ENCODE measurements at places on chromosomes 12 and 14.
A peak's percentile ranks its signal among the peaks of the same experiment; 100 is the strongest.

DNA sequence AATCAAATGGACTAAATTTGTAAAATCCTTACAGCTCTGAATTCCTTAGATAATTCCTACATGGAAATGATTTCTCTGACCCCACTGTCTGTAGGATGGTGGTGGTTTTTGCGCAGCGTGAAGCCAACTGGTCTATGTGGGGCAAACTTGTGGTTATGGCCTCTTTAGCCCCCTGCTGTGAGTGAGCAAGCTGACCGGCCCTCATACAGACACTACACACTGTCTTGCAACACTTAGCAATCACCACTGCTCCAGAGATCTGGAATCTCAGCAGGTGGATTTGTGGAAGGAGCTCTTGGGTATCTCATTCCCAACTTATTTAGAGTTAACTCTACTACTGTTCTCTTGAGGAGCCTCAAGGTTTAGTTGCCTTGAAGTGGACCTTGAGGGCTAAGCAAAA is 70.2 kb downstream of the SCN8A start:
- no peak for DNase-seq

DNA sequence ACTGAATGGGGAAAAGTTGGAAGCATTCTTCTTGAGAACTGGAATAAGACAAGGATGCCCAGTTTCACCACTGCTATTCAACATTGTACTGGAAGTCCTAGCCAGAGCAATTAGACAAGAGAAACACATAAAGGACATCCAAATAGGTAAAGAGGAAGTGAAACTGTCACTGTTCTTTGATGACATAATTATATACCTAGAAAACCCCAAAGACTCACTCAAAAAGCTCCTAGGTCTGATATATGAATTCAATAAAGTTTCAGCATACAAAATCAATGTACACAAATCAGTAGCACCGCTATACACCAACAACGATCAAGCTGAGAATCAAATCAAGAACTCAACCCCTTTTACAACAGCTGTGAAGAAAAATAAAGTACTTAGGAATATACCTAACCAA is 157.3 kb upstream of the DDHD1 start:
- DNase-seq, result no peak

- DNase-seq, result no peak
These were observed 76.6 kb downstream of the LRP6 start for GRCh38 chr12:12190087-12190809.

GRCh38 chr14:104512061-104512460 is 67.5 kb upstream of the C14orf180 start:
- no peak for DNase-seq

- DNase-seq, result no peak
These were observed 108.4 kb downstream of the ESRRB start for GRCh38 chr14:76484355-76484754.

DNA sequence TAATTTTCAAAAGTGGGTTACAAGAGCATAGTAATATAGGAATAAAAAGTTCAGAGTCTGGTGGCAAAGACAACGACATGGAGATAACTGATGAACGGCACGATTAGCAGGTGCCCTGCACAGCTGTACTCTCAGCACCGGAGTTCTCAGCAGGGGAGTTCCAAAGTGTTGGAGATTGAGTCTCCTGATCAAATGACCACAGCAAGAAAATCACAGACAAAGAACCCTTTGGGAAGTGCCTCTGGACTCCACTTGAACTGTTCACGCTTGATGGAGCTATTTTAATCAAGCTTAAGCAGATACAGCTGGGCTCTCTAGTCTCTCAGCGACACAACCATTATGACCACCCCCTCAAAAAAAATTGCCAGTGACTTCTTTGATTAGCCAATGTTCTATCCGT is 153.1 kb downstream of the ALG10B start:
- no peak for DNase-seq

- DNase-seq, result no peak
These were observed 95.1 kb downstream of the DIO2 start for GRCh38 chr14:80116157-80116556.

DNA sequence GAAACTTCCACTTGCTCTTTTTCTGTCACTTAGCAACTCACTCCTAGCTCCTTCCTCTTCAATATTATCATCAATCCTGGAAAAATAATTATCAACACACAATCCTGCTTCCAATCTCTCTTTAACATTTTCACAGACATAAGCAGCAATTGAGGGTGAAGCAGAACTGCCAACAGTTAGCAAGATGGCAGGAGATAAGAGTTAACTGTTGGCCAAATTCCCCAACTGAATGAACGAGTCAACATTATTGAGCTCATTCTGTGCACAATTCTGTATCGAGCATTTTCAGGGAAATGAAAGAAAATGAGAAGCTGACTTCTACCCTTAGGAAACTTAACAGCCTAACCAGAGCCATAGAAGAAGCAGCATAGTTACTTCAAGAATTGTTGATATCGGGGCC is 152.0 kb downstream of the KCNA5 start:
- no peak for DNase-seq

GRCh38 chr14:68843471-68844209 is 50.8 kb upstream of the ZFP36L1 start:
- DNase-seq, result peak; percentile 38

DNA sequence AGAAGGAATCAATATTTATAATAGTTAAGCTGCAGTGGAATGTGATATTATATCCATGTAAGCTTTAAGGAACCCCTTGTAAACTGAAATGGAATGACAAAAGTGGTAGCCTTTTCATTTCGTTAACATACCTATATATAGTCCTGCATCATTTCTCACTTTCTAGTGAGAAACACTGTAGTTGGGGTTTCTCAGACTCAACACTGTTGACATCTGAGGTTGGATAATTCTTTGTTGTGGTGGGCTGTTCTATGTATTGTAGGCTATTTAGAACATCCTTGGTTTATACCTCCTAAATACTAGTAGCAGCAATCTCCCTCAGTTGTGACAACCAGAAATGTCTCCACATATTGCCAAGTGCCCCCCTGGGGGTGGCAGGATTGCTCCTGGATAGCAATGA is 79.1 kb downstream of the RAD52 start:
- DNase-seq, result no peak

GRCh38 chr12:82034769-82035168 is 275.6 kb upstream of the PPFIA2 start:
- no peak for DNase-seq

DNA sequence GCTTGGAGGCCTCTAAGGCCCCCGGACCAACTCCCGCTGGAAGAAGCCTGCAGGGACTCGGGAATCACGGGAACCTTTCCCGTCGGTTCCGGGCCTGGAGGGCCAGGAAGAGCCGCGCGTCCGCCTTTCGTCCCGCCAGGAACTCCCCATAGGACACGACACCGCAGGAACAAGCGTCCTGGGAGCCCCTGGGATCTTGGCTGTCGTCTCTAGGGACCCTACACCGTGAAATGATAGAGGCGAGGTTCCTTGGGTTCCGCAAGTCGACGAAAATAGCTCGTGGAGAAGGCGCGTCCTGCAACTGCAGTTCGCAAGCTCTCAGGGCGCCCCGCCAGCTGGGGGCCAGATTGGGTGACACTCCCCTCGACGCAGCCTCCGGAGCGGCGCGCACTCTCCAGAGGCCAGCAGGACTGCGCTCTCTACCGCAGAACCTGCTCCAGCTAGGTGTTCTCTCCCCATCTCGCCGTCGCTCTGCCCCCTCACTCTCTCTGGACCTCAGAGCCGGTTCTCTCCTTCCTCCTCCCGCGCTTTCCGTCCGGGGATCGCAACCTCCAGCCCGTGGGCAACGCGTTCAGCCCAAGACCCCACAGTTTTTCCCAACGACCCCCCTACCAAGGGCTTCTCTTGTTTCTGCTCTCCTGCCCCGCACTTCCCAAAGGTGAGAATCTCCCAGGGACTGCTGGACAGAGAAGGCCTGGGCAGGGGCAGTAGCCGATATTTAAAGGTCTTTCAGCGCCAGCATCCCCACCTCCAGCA is 776 bp downstream of the BMP4 start:
- DNase-seq, result no peak

- DNase-seq, result no peak
These were observed 26.5 kb downstream of the PALS1 start for GRCh38 chr14:67267576-67268328.

DNA sequence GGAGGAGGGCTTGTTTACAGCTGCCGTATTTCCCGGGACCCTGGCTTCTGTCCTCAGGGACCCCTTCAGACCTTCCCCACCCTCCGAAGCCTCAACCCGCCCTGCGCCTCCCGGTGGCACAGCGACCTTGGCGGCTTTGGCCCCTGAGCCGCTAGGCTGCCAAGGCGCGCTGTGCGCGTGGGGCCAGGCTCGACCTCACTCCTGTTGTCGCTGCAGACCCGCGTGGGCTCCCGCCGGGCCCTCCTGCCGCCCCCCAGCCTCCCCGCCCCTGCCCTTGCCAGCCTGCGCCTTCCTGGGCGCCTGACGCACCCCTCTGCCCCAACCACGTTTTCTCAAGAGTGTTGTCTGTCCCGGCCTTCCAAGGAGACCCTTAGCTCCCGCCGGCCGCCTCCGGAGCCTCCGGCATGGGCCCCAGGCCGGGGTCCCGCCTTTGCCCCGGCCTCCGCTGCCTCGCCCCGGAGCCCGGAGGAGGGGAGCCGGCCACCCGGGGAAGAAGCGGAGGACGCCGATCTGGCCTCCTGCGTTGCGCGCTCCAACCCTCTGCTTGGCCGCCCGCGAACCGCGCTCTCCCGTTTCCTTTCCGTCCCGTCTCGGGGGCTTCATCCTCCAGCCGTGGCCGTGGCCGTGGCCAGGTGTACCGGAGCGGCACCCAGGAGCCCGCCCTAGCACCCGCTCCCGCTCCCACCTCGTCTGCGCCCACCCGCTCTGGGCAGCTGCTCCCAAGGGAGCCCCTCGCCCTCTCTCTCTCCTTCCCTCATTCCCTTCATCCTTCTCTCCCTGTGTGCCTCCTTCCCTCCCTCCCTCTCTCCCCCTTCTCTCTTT is 19.9 kb downstream of the PPP2R5C start:
- no peak for DNase-seq

- peak; percentile 26 for DNase-seq
These were observed 70.1 kb downstream of the SLC6A15 start for GRCh38 chr12:84842406-84843013.

DNA sequence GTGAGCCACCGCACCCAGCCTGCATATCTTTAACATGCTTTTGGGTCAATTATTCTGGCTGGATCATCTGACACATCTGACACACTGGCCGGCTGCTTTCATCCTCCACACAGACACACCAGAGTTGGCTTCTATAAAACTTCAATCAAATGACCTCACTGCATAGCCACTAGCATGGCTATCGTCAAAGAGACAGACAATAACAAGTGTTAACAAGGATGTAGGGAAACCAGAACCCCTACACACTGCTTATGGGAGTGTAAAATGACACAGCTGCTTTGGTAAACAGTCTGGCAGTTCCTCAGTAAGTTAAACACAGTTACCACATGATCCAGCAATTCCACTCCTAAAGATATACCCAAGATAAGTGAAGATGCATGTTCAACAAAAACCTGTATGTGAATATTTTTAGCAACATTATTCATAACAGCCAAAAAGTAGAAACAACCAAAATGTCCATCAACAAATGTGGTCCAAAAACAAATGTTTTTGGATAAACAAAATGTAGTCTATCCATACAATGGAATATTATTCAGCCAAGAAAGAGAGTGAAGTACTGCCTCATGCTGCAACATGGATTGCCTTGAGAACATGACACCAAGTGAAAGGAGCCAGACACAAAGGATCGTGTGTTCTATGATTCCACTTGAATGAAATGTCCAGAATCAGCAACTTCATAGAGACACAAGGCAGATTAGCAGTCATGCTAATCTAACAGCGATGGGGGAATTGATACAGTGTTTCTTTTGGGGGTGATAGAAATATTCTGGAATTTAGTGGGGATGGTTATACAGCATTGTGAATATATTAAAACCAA is 10.1 kb downstream of the KDM2B start:
- DNase-seq, result no peak

DNA sequence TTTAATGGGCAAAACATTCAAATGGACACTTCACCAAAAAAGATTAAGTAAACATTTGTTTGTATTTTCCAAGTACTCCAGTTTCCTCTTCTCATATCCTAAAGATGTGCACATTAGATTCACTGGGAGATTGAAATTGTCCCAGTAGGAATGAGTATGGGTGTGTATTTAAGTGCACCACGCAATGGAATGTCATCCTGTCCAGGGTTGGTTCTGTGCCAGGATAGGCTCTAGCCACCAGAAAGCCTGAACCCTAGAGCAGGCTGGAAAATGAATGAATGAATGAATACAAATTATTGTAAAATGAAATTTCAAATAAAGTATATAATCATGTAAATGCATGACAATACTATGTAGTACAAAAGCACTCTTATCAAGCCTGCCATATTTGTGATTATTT is 14.0 kb downstream of the CEP83 start:
- no peak for DNase-seq

DNA sequence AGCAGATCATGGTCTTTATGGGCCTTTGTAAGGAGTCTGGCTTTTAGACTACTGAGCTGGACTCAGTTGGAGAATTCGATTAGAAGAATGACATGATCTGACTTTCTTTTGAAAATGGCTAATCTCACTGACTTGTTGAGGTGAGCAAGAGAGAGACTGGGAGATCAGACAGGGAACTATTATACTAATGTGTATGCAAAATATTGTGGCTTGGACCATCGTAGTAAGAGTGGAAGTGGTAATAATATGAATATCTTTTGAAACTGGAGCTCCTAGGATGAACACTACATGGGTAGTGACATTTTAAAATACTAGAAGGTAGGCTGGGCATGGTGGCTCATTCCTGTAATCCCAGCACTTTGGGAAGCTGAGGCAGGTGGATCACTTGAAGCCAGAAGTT is 56.2 kb upstream of the CCT2 start:
- no peak for DNase-seq

DNA sequence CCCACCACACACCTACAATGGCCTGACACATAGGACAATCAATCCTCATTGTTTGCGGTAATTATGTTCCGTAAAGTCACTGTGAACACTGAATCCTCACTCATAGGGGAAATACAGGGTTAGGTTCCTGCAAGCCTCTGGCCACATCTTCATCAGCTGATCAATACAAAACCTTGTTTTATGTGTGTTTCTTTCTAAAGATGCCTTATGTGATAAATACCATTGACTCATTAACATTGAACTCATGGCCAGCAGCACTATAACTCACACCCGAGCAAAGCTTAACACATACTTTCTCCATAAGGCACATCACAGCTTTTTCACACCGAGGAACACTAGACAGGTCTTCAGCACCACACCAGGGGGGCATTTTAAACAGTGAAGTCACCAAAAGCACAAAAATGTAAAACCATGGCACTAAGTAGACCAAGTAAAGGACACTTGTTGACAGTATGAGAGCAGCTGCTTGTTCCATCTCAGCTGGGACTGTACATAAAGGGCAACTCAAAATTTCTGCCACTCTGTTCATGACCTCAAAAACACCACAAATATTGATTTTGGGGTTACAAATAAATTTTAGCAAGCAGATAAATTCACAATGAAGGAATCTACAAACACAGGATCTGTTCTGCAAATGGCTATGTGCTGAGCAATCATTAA is 60.5 kb downstream of the ESR2 start:
- DNase-seq, result no peak

- DNase-seq, result no peak
These were observed 20.9 kb downstream of the ISCA2 start for GRCh38 chr14:74514471-74514941.

- no peak for DNase-seq
These were observed 359.8 kb downstream of the ATP23 start for GRCh38 chr12:58301038-58301729.

All from SHP77 treated with DMSO at 0.1 percent for 48 hours (cell line).